ENCODE measurements at places on chromosomes 3 and 15.

DNA sequence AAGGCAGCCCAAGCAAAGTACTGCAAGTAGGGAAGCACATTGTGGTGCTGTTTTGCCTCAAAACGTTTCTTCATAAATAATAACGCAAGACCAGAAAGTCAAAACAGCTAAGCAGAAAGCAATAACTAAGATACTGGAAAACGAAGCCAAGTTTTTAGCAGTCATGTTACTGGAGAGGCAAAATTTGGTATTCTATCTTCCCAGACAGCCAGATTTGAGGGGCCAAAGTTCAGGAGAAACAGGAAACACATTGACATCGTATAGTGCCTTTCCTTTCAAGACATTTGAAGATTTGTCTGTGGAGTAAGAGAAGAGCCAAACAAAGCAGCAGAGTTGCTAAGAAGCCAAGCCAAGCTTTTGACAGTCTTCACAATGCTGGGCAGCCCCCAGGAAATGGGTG lies 843.6 kb upstream of the NECTIN3 start:
- no peak for DNase-seq

- DNase-seq = peak; percentile 87
These were observed 74.5 kb downstream of the TLE3 start for GRCh38 chr15:70023064-70023768.

DNA sequence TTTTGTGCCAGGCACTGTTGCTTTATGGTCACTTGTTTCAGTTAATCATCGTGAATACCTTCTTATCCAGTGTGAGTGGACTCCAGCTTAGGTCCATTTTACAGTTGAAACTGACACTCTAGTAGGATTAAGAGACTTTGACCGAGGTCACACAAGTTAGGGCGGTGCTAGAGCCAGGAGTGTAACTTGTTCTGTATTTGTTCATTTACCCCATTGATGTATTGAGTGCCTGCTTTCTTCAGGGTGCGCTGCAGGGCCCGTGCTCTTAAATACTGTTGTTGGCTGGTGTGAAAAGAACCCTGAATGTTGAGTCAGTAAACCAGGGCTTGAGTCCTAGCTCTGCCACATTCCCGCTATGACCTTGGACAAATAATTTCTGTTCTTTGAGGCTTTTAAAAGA lies 15.4 kb downstream of the PDHB start:
- no peak for DNase-seq

DNA sequence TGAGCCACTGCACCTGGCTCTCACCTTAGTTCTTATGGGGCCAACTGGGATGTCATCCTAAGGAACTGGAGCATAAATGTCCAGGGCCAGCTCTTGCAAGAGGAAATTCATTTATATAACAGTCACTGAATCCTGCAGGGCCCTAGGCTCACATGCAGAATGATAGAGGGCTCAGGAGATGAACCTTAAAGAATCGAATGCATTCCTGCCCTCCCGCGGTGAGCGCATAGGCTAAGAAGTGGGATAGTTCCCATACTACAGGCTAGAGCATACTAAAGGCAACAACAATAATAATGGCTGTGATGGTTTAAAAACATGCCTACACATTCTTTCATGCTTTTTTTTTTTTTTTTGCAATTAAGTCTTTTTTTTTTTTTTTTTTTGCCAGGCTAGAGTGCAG lies 17.1 kb upstream of the CSRNP1 start:
- no peak for DNase-seq

- no peak for DNase-seq
These were observed 16.7 kb downstream of the C2CD4A start for GRCh38 chr15:62083194-62084154.

GRCh38 chr3:97952872-97953271 lies 19.4 kb downstream of the RIOX2 start:
- no peak for DNase-seq

GRCh38 chr3:4493941-4494894 lies 1.1 kb downstream of the ITPR1 start:
- peak; percentile 13 for DNase-seq

DNA sequence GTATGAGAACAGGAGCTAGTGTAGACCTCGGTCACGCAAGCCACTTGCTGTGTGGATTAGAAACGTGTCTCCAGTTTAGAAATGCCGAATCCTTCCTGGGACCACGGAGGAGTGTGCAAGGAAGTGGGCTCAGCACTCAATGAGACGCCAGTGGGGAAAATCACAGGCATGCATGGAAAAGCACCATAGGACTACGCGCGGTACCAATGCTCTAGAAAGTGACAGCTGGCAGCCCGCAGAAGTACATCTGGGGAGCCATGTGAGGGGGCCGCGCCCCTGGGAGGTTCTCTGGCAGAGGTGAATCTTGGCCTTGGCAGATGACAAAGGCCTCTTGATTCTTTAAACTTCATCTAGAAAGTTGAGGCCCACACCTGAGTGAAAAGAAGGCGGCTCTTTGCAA lies 99.3 kb downstream of the LRRK1 start:
- no peak for DNase-seq

DNA sequence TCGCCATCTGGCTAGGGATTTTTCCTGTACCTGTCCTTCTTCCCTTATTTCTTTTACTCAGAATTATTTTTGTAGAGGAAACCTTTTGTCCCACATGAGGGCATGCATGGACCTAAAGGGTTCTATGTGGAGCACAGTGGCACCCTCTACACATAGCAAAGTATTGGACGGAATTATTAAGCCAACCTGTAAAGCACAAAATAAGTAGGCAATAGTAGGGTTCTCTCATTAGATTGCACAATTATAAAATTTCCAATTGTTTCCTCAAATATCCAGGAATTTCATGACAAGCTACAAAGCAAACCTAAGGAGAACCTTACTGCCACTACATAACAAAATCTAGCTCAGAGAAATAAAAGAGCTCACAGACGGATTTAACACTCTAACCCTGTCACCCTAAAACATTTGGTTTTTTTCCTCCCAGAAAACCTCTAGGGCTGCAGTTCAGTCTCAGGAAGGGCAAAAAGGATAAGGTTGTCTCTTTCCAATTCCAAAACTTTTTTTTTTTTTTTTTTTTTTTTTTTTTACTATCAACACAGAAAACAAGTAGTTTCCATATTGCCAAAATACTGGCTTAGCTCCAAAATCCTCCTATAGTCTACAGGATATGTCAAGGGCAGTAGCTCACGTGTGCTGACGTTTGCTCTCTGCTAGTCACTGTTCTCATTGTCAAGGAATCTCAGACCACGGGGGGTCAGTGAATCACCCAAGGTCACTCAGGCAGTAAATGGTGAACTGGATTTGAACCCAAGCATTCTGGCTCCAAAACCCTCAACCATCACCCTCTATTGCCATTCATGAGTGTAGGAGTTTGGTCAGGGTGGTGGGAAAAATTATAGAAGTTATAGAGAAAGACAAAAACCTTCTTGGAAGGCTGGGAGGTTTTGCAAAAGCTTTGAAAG lies 52.3 kb downstream of the NCEH1 start:
- peak; percentile 77 for DNase-seq

DNA sequence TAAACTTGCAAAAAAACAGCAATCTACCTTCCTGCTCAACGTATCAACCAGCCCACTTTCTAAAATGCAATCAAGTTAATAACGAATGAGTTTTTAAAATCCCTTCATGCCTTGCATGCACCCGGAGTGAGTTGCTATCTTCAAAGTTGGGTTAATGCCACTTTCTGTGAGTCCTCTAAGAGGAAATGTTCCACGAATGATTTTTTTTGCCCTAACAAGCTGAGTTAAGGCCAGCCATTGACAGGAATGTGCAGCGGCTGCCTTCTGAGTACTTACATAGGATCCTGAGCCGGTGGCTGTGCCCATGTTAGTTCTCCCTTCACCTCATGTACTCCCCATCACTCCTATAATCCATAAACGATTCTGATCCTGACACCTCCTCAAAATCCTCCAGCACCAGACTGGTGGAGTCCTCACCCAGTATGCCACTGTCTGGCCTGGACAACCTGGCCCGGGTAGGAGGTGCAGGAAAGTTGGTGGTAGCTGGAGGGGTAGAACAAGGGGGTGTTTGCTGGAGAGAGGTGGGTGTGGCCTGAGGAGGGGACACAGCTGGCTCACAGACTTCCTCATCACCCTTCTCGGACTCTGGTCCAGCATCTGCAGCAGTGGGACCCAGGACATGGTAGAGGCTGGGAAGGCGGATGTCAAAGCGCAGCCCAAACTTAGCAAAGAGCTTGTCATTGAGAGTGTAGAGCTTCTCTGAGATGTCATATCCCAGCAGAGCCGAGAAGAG lies 12.4 kb downstream of the POPDC2 start:
- peak; percentile 34 for DNase-seq

GRCh38 chr3:12158387-12159226 lies at the start of gene TIMP4:
Gene TIMP4, minus strand, starts transcription at chr3:12158912. Its CDS starts 72 bp downstream, at chr3:12158840.
- DNase-seq = peak; percentile 22

GRCh38 chr3:73164622-73165021 lies 103.2 kb downstream of the EBLN2 start:
- DNase-seq = no peak

- DNase-seq = no peak
These were observed 4.3 kb downstream of the GNAT1 start for GRCh38 chr3:50195501-50196252.

DNA sequence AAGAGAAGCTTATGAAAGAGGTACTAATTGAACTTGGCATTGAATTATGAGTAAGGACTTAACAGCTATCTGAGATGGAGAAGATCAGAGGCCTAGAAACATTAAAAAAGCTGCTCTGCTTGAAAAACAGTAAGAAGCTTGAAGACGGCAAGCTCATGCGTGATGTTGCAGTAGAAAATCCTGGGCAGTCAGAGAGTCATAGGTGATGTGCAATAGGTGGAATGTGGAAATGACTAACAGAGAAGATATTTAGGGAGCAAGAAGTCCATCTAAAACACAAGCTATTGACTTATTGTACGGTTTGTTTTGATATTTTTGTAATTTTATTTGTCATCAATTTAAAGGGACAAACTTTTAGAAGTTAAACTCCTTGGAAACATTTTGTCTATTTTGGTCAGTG lies 1101.4 kb downstream of the ROBO2 start:
- DNase-seq = no peak

DNA sequence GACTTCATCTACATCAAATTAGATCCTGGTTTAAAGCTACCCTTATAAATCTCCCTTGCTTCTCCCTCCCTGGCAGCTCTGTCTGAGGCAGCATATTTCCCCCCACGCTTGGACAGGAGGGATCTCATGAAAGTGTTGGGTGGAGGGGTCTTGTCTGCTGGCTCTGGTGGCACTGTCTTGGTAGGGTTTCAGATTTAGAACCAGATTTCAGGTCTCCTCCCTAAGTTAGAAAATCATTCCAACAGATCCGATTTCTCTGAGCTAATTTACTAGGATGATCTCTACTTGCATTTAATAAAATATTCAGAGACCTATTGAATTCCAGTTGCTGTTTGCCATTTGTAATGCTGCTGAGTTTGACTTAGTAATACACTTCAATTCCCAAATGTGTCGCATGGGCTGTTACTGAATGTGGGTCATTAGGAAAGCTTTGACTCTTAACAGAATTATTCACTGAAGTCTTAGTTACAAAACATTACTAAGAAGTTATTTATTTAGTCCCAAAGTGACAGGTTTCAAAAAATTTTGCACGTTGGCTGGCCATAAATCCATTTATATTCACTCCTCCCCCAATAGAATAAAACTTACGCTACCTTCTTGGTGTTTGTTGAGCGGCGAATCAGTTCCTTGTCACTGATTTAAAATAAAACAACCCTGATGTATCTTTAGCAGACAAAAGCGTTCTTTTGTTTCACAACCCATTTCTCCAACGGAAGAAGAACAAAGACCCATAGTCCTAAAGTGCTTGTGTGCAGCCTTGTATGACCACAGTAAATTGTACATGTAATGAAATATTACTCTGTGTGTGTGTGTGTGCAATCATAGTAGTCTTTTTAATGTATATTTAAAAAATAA lies 84.5 kb downstream of the TRAK1 start:
- DNase-seq = no peak

DNA sequence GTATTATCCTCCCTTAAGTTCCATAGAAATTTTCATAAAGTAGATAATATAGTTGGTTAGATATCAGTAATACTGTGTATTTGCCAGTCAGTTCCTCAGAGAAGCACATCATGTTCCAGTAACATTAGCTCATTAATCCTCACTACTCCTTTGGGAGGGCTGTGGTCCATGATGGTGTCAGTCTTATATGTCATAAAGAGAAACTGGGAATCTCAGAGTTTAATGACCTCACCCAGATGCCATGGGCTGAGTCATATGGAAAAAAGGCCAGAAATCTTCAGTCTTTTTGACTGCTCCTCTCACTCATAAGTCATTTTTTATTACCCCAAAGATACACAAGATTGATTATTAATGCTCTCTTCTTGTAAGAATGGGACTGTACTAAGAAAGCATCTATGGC lies 188.6 kb downstream of the CHL1 start:
- DNase-seq = no peak

GRCh38 chr15:54374184-54374952 lies 396.1 kb downstream of the UNC13C start:
- no peak for DNase-seq

- DNase-seq = peak; percentile 87
These were observed 225.1 kb upstream of the C2CD4B start for GRCh38 chr15:62389885-62390790.

- DNase-seq = no peak
These were observed 23.5 kb downstream of the PAQR9 start for GRCh38 chr3:142940000-142940399.
